ENCODE measurements at places on chromosomes 3 and 15.

GRCh38 chr15:71506946-71507345, 303.4 kb upstream of the NR2E3 start:
- no peak for DNase-seq

GRCh38 chr3:51282931-51283330, 102.2 kb upstream of the MANF start:
- DNase-seq = no peak

GRCh38 chr3:172148702-172149565, 109.6 kb downstream of the FNDC3B start:
- DNase-seq = no peak

DNA sequence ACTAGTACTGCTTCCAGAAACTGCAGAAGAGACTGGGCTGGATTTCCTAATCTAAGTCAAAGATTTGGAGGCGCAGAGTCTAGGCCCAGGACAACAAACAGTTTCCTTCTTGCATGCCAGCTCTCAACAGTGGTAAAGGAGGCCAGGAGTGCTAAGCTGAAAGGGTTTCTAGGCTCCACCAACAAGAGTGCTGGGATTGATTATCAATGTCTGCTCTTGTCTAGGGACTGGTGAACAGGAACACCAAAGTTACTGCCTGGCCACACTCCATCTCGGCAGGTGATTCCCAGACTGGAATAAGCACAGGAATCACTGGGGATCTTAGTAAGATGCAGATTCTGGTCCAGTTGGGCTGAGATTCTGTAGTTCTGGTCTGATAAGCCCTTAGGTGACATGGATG, 22.8 kb upstream of the FGD5 start:
- DNase-seq = no peak

- no peak for DNase-seq
These were observed 17.8 kb upstream of the SERPINI2 start for GRCh38 chr3:167491621-167492020.

DNA sequence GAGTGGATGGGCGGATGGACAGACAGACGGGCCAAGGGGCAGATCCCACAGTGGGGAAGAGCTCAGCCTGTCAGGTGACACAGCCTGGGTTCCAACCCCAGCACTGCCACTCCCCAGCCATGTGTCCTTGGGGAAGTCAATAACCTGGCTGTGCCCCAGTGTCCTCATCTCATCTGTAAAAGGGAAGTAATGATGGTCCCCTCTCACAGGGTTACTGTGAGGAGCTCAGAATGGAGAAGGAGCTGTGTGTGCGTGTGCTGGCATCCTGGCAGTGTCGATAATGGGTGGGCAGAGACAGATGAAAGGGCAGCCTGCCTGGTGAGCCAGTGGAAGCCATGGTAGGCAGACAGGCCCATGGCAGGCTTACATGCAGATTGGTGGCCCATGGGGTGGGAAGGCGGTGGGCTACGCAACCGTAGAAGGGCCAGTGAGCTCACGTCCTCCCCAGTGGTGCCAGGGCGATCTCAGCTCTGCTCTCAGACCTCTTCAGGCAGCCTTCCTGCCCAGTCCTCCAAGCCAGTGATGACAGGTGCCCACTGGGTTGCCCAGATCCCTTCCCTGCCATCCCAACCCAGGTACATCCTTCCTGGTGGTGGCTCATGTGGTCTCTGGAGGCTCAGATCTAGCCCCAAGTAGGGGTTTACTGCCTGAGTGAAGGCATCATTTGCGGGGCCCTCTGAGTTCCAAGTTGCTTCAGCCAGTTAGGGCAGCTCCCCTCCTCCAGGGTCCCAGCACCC, 2.3 kb upstream of the DNAJB8 start:
- DNase-seq = no peak

DNA sequence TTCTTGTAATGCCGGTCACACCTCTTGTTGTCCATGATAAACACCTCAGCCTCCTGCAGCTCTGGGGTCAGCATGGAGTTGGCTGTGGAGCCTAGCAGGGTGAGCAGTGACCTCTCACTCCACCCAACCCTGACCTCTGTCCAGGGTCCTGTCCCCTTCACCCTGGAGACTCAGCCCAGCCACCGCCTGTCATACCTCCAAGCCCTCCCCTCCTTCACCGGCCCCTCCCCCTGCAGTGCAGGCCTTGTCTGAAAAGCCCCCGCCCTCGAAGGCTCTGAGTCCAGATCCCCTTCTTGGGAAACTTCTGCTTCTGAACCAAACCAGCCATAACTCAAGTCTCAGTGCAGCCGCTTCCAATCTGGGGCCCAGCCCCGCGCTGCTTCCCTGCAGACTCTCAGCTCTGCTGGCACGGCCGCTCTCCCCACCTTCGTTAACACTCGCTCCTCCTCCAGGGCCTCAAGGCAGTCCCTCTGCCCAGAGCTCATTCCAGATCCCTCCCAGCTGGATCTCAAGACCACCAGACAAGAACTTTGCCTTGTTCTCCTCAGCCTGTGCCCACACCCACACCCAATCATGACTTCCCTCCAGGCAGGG, 25.4 kb upstream of the PRSS50 start:
- no peak for DNase-seq

DNA sequence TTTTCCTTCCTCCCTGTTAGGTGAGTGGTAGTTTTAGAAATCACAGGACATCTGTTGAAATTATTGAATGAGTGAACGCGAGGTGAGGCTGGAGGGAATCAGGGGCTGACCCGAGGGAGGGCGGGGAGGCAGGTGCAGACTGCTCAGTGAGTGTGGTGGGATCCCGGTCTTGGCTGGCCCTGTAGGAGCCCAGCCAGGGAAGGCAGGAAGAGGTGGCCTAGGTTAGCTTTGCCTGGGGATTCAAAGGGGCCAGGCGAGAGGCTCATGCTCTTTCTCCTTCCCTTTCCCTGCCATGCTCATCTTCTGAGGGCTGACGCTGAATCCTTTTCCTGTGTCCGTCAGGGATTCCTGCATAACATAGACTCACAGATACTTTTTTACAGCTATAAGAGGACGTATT, 15.1 kb downstream of the CACNA1D start:
- DNase-seq = no peak

DNA sequence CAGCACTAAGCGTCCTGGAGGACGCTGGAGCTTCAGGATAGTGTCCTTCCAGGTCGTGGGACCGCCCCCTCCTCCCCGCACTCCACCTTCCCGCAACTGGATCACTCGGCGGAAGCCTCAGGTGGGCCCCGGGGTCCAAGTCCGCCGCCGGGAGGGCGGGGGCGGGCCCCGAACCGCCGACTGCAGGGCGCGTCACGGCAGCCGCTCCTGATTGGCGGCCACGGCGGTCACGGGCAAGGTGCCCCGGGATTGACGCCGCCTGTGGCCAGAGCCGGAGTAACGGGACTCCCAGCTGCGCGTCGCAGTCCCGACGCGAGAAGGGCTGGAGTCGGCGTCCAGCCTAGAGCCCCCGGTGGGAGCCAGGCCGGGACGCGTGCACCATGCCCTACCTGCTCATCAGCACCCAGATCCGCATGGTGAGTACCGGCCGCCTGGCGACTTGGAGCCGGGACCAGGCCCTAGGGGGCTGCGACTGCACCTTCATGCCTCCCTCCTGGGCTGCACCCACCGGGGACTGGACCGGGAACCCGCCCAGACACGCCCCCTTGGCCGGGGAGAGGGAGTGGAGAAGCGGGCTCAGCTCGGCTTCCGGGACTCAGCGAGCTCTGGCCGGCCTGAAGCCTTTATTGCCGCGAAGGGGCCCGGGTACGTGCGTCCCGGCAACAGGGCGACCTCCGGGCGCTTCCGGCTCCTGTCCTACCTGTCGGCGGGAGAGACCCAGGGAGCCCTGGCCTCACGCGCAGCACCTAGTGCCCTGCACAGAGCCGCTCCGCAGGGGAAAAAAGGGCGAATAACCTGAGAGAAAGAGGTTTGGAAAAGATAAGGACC, at the start of gene GCHFR:
TSS of gene GCHFR (plus strand) at position 268 of the 828 bp plus-strand sequence. CDS start at position 381, 113 bp downstream.
- no peak for DNase-seq

DNA sequence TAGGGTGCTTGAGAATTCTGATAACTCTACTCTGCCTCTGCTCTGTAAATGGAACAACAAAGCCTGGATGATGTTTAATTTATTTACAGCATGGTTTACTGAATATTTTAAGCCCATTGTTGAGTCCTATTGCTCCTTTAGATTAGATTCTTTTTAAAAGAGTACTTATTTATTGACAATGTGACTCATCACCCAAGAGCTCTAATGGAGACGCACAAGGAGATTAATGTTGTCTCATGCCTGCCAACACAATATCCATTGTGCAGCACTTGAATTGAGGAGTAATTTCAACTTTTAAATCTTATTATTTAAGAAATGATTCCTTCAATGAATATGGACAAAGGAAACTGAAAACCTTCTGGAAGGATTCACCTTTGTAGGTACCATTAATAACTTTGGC, 691.4 kb downstream of the ZBBX start:
- no peak for DNase-seq

GRCh38 chr3:55461896-55462295, 25.2 kb downstream of the WNT5A start:
- DNase-seq = no peak

DNA sequence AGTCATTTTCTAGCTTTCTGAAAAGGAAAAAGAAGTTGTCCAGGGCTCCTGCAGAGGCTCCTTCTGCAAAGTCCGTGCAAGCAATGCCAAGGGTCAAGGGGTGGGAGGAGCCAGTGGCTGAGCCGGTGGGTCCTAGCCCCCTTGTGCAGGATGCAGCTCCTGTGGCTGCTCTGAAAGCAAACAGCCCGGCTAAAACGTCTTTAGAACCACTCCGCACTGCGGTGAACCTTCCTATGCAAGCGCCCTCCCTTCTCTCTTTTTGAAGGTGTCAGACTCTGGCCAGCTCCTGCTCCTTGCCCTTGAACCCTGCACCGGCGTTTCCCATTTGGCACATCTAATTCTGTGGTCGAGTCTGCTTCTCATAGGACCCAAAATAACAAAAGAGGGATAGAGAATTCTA, 183.1 kb downstream of the UACA start:
- DNase-seq = no peak

DNA sequence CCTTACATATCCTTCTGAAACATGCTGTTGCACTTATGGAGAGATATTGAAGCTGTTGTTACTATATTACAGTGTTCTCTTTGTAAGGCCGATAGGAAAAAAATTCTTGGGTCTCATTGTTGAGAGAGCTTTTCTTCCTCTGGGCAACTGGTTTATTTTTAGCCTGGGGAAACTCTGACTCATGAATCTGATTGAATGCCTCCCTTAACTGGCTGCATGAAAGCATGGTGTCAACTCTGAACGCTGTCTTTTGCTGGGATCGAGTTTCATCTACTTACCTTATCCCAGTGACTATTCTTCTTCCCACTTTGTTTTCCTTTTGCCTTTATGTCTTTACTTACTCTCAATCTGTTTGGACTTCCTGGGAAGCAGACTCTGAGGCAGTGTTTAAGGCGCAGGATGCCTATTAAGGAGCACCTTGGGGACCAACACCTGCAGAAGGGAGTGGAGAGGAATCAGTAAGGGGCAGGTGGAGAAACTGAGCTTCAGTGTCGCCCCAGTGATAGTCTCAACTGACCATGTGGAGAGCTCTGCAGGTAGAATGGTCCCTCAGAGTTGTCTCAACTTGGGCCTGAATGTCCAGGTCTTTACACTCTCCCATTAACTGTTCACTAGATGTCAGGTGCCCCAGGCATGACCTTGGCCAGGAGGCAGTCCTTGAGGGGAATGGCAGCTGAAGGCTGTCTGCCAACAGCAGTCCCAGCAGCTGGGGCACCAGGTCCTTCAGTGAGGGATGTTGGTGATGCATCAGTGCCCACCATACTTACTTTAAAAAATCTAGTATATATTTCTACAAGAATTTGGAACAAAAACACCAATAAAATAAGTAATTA, 88.9 kb upstream of the CCNL1 start:
- DNase-seq = no peak

DNA sequence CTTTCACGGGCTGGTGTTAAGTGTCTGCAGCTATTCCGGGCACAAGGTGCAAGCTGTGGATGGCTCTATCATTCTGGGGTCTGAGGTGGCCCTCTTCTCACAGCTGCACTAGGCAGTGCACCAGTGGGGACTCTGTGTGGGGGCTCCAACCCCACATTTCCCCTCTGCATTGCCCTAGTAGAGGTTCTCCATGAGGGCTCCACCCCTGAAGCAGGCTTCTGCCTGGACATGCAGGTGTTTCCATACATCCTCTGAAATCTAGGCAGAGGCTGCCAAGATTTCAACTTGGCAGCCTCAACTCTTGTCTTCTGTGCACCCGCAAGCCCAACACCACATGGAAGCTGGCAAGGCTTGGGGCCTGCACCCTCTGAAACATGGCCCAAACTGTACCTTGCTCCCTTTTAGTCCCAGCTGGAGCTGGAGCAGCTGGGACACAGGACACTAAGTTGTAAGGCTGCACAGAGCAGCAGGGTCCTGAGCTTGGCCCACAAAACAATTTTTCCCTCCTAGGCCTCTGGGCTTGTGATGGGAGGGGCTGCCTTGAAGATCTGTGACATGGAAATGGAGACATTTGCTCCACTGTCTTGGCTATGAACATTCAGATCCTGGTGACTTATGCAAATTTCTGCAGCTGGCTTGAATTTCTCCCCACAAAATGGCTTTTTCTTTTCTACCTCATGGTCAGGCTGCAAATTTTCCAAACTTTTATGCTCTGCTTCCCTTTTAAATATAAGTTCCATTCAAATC, 6.0 kb upstream of the RPL39L start:
- DNase-seq = no peak

GRCh38 chr3:152508705-152509104, 240.0 kb downstream of the MBNL1 start:
- no peak for DNase-seq

GRCh38 chr3:72855001-72855400, 6.8 kb upstream of the SHQ1 start:
- DNase-seq = no peak

GRCh38 chr15:33636958-33637357, 326.2 kb downstream of the RYR3 start:
- no peak for DNase-seq

GRCh38 chr3:30502742-30503073, 103.7 kb upstream of the TGFBR2 start:
- no peak for DNase-seq

GRCh38 chr3:39638301-39638700, 170.8 kb downstream of the MOBP start:
- no peak for DNase-seq

- no peak for DNase-seq
These were observed 186.0 kb upstream of the LPP start for GRCh38 chr3:187967993-187968392.
